ENCODE measurements at places on chromosomes 1 and 21. TPM values are rescaled to one million over a fixed set of nuclear protein-coding genes. Genes with fewer than 3 reads are reported as not detected.
A peak's percentile ranks its signal among the peaks of the same experiment; 100 is the strongest.

PLA2G2C gene
- total RNA-seq, result not detected

PFKFB2 gene
- total RNA-seq, result 6.9 TPM

TSPEAR gene
- total RNA-seq, result not detected

ADCY10 gene
- total RNA-seq, result 1.3 TPM

TNFRSF9 gene
- 0.19 TPM for total RNA-seq

POTED gene
- total RNA-seq, result not detected

FLG gene
- 0.14 TPM for total RNA-seq

CFHR3 gene
- total RNA-seq, result 0.52 TPM

OR2W3 gene
- 0.36 TPM for total RNA-seq

LRRC40 gene
- 25.7 TPM for total RNA-seq

COPA gene
- 330 TPM for total RNA-seq

CHRM3 gene
- total RNA-seq, result 4.7 TPM

HSD3B1 gene
- total RNA-seq, result 1.9 TPM

DNA sequence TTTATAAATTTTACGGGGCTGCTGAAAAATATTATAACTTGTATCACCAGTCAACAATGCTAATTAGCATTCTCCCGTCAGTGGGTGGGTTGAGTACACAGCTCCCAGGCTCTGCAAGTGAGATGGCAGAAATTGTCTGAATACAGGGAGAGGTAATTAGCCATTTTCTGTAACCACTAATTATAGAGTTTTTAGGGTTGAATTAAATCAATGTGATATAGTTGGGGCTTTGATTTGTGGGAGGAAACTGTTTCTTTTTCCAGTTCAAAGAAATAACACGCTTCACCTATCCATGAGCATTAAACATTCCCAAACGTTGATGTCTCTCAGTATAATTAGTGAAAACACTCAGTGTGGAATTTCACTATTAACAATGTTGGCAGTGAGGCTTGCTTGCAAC lies 1.5 kb downstream of the VANGL1 start:
- ATAC-seq, result no peak

DNA sequence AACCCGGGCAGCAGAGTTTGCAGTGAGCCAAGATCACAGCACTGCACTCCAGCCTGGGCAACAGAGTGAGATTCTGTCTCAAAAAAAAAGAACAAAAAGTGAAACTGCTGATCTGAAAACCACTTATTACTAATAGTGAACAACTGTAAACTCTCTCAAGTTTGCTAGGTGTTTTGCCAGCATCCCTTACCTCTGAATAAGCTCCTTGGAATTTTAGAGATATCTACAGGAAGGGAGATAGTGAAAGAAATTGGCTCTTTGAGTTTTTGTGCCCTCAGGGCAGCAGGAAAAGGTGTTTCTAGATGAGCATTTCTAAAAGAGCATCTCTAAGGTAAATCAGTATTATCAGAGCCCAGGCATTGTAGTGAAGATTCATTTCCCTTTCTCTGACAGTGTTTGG lies 27.1 kb downstream of the PARK7 start:
- no peak for ATAC-seq

- peak; percentile 90 for ATAC-seq
Measured at GRCh38 chr1:84433258-84434080, 35.2 kb downstream of the DNASE2B start.

GRCh38 chr21:34818662-34819158 lies 149.9 kb downstream of the CLIC6 start:
- ATAC-seq, result no peak

DNA sequence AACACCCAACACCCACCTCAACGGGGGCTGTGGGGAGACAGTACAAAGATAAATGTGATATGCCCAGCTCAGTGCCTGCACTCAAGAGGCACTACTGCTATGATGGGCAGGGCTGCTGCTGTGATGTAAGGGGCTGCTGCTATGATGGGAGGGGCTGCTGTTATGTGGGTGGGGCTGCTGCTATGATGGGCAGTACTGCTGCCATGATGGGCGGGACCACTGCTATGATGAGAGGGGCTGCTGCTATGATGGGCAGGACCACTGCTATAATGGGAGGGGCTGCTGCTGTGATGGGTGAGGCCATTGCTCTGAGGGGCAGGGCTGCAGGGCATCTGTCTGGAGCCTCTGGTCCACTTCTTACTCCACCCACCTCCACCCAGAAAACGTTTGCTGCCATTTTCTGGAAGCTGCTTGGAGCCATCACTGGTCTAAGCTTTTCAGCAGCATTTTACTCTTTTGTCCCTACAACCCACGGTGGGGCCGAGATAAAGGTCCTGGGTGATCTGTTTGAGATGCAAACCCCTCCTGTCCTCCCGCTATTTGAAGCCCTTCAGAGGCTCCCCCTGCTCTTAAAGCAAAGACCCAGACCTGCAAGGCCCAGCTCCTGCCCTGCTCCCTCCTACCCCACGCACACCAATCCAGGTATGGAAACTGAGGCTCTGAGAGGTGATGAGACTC lies 656.9 kb downstream of the PTPRU start:
- ATAC-seq, result no peak

GRCh38 chr1:55196433-55197035 lies 18.6 kb downstream of the USP24 start:
- no peak for ATAC-seq

DNA sequence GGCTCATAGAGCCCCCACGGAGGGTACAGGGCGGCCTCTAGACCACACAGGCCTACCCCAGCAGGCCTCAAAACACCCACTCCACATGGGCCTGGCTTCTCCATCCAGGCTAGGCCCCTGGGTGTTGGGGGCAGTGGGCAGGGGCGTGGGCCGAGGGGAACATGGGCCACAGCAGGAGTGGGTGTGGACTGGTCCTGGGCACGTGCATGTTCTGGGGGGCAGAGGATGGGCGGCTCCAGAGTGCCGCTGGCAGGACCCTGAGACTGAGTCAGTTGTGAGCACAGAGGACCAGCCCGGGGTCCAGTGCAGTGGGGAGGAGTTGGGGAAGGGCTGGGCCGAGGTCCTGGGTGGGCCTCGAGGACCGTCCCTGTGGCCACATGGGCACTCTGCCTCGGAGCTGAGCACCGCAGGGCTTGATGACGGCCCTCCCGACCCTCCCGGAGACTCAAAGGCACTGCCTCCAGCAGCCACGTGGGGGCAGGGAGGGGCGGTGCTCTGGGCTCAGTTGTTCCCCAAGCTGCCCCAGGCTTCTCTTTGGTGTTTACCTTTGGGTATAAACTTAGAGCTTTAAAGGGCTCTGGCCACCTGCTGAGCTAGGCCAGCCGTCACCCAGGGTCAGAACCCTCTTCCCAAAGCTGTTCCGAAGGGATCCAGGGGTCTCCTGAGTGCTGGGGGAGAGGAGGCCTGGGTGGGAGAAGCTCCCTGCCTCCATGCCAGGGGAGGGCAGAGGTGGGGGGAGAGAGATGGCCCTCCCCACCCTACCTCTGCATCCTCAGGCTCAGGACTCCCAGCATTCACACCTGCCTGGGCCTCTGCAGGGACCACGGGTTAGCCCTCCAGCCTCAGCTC lies 79.9 kb downstream of the MORN1 start:
- ATAC-seq, result peak; percentile 80

DNA sequence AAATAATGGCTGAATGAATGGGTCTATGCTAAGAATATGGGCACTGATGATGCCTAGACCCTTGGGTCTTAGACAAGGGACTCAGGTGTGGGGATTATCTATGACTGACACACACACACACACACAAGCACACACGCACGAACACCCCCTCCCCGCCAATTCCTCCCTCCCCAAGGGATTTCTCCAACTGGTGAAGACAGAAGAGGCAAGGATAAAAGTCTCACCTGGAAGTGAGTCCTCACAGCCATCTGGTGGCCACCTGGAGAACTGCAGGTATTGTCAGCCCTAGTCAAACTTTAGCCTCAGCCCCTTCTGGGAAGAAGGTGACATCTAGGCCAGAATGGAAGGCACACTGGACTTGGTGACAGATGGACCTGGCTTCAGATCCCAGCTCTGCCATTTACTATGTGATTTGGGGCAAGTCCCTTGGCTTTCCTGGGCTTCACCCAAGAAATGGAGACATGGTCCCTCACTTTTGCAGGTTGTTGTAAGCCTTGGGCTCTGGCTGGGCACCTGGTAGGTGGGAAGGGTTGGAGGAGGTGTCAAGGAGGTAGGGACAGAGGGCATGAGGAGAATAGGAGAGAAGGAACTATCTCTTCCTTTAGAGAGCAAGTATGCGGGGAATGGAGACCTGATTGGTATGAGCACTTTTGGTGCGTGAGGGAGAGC lies 4.0 kb upstream of the GPR3 start:
- no peak for ATAC-seq

DNA sequence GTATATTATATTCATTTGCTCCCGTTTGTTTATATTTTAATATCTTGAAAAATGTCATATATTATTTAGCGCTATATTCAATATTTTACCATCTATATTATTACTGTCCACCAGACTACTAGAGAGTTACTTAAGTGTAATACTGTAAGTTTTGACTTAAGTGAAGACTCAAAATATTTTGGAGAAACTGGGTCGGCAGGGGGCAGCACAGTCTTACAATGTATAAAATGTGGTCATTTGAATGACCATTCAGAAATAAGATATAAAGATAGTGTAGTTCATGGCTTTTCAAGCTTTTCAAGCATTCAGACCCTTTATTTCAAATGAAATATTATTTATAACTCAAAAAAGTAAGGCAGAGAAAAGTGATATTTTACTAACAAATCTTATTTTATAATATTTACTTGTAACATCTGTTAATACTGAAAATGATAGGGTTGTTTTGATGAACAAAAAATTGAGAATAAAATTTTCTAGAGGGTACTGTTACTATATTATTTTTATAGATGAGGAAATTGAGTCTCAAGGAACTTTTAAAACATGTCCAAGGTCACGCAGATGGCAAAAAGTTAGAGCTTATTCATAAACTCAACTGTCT lies 89.0 kb upstream of the SERTAD4 start:
- no peak for ATAC-seq

DNA sequence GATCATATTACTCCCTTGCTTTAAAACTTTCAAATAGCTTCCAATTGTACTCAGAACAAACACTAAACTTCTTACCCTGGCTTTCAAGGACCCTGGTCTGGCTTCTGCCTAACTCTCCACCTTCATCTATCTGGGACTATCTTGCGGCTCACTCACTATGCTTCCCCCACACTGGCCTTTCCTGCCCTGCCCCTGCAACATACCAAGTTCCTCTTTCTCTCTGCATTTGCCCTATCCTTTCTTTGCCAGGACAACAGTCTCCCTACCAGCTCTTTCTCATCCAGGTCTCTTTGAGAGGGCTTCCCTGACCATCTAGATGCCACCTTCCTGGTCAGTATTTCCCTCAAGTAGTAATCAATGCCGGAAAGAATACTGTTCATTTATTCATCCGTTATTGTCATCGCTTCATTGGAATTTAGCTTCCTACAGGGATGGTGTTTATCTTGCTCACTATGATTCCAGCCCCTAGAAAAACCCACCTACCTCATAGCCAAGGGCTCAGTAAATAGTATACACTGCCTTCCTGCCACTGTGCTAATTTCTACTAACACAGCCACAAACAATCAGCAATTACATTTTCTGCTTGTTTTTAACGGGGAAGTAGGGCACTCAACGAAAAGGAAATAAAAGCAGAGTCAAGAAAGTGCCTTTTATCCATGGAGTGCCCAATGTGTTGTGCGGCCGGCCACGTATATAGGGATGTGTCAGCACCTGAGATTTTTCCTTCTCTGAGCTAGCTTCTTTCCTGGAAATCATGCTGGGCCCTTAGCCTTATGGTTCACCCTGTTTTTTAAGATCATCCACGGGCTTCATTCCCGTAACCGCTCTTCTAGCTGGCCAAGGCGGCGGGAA lies 521 bp upstream of the CDC7 start:
- ATAC-seq, result peak; percentile 2

GRCh38 chr1:234925440-234926263 lies 203.0 kb downstream of the TOMM20 start:
- peak; percentile 93 for ATAC-seq

- no peak for ATAC-seq
Measured at GRCh38 chr21:34546542-34546941, 34.5 kb upstream of the KCNE1 start.

DNA sequence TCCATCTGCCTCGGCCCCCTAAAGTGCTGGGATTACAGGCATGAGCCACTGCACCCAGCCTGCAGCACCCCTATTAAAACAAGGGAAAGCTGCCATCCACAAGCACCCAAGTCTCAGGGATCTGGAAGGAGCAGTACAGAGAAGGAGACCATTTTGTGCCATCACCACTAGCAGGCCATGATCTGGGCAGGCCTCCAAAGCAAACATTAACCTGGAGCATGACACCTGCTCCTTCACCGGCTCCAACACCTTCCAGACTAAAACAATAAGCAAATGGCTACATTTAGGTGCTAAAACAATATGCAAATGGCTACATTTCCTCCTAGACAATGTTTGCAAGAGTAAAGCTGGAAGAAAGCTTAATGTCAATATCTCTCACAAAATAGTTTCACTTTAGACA lies 16.7 kb downstream of the MEAF6 start:
- no peak for ATAC-seq

GRCh38 chr1:151356696-151357095 lies 9.6 kb upstream of the RFX5 start:
- no peak for ATAC-seq

- no peak for ATAC-seq
Measured at GRCh38 chr21:41338455-41338854, 21.9 kb downstream of the FAM3B start.

DNA sequence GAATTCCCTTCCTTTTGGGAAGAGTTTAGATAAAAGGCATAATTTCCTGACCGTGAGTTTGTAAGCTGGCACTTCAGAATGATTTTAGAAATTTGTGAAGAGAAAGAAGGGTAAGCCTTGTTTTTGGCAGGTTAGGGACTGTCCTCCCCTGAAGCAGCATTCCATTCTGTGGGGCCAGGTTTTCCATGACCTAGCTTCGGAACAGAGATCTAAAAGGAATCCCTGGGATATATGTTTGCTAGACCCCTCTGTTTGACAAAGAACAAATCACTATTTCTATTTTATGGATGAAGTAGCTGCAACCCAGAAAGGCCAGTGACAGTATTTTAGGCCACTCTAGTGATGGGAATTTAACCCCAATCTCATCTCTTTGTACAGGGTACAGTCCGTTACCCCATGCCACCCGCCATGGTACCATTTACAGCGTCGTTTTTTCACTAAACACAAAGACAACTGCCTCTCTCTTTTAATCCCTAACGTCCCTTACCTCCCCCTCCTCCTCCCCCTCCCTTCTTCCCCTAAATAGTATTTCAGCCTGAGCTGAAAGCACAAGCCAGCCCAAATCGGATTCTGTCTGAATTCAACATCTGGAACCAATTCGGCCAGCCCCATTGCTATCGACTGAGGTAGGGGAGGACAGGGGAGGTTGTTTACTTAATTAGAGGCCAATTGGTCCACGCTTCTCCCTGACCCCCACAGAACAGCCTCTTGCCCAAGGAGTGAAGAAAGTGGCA lies 23.4 kb upstream of the IKBKE start:
- ATAC-seq, result no peak

DNA sequence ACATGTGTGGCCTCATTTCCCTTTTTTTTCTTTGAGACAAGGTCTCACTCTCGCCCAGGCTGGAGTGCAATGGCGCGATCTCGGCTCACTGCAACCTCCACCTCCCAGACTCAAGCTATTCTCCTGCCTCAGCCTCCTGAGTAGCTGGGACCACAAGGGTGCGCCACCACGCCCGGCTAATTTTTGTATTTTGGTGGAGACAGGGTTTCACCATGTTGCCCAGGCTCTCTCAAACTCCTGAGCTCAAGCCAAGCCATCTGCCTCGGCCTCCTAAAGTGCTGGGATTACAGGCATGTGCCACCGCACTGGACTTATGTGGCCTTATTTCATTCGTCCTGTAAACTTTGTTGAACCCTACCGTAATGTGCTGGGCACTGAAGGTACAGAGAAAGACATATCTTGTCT lies 569 bp upstream of the WARS2 start:
- ATAC-seq, result peak; percentile 7

- no peak for ATAC-seq
Measured at GRCh38 chr1:207156826-207157225, 52.8 kb downstream of the C4BPA start.

Data from motor neuron (in vitro differentiated cells).